ENCODE measurements at places on chromosomes 2 and 18.
A peak's percentile ranks its signal among the peaks of the same experiment; 100 is the strongest.

DNA sequence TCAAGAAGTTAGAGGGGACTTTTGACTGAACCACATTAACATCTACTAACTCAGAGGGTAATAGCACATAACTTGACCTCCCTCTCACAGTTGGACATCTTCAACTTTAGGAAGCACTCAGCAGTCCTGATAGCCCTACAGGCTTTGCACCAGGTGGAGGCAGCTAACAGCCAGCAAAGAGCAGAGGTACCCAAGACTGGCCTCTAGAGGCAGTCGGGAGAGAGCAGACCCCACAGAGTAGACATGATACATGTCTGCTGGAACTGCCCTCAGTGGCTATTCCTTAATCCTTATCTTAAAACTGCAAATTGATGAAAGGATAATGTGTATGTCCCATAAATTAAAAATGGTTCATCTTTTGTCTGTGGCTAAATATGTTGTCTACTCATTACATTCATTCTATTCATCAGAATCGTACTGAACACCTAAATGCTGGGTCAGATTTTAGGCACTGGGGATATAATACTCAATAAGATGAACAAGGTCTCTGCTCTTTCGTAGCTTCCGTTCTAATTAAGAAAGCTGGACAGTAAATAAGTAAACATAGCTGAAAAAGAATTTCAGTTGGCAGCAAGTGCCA is 49.8 kb downstream of the CAB39 start:
- DNase-seq, result no peak

DNA sequence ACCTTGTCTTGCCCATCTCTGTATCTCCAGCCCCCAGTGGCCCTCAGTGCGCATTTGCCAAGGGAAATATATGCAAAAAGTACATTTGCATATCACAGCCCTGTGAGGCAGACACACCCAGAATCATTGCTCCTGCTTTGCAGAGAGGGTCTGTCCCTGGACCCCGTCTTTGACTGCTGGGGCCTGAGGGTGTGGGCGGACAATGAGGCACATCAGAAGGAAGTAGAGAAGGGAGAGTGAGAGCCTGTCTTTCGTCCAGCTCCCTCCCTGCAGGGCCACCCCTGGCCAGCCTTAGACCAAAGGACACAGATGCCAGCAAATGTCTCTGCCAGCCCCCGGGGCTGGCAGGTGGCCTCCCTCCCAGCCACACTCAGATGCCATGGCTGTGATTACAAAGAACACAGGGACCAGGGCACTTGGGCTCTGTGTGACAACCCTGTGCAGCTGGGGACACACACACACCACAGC is 516.2 kb upstream of the MYT1L start:
- no peak for DNase-seq

DNA sequence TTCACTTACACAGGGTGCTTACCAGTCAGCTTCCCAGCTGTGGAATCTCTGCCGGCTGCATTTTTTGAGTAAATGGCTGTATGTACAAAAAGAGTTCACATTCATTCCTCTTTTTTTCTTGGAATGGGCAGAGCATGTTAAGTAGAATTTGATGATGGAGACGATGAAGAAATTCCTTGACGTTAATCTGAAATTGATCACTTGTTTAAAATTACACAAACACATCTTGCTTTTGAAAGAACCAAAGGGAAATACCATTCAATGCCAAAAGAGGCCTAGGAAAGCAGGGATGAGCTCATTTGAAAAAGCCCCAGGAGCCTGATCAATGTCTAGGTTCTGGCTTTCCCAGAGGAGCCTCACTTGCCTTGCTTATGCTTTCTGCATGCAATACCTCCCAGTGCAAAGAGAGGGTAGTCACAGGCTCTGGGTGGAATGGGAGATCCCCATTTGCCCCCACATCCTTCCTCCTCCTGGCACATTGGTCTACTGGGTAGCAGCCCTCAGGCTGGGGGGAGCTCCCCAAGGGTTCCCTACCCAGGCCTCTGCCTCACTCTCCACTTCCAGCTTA is 12.3 kb upstream of the SMAD7 start:
- no peak for DNase-seq

DNA sequence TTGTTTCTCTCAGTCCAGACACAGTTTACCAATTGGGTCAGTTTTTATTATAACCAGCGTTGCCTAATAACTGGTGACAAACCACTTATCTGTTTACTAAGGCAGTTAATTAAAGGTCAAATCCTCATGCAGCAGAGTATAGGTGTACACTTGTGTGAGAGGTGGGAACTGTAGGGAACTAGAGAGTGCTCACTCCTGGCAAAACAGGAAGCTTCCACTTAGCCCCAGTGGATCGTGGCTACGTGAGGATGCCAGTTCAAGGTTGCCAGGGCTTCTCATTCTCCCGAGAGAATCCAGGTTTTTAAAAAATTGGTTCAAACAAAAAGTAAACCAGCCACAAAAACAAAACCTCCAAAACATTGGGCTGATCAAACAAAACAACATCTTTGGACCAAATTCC is 8.1 kb downstream of the CYBRD1 start:
- DNase-seq, result no peak

DNA sequence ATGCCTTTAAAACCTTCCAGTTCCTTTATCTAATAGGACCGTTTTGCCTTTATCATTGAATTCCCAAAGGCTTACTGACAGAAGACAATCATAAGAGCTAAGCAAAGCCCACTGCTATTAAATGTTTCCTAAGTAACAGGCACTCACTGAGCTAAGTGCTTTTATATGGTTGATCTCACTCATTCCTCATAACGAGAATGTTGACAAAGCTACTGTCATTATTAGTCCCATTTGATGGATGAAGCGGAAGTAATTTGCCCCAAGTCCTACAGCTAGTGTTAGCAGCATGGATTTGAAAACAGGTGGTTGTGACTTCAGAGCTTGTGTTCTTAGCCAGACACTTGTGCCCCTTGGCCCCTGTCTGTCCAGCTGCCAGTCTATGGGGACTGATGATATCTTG is 134.8 kb upstream of the SERPINE2 start:
- no peak for DNase-seq

DNA sequence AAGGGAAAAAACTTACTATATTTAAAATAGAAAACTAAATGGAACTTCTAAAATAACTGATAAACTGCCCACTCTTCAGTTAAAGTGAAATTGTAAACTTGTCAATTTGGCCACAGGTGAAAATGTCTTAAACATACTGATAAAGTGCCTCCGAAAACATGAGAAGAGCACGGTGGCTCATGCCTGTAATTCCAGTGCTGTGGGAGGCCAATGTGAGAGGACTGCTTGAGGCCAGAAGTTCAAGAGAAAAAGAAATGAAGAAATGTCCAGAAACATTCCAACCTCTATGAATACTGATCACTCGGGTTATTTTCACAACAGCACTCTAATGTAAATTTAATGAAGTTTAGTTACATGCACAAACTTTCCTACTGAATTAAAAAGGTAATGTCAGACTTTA is 63.4 kb upstream of the DNER start:
- no peak for DNase-seq

GRCh38 chr2:181165199-181165868 is 184.9 kb downstream of the UBE2E3 start:
- no peak for DNase-seq

DNA sequence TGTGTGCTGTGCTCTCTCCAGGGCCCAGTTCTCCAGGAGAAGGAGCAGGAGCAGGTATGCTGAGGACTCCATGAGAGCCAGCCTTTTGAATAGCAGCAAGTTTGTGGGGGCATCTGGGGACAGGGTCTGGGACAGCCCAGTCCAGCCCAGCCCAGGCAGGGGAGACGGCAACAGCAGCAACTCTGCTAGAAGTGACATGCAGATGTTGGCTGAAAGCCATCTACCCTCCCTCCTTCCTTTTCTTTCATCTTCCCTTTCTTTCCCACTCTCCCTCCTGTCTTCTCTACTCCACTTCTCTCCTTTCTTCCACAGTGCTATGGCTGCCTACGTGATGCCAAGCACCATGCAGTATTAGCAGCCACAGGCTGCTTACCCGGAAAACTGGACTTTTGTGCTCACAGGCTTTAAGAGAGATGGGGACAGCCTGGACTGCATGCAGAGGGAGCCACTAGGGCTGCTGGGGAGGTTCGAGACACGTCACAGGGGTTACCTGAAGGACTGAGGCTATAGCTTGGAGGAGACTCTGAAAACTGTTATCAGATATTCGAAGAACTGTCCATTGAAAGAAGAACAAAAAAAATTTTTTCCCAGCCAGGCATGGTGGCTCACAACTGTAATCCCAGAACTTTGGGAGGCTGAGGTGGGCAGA is 23.8 kb upstream of the YWHAQ start:
- no peak for DNase-seq

GRCh38 chr2:235669269-235669831 is 175.5 kb downstream of the AGAP1 start:
- DNase-seq, result no peak

DNA sequence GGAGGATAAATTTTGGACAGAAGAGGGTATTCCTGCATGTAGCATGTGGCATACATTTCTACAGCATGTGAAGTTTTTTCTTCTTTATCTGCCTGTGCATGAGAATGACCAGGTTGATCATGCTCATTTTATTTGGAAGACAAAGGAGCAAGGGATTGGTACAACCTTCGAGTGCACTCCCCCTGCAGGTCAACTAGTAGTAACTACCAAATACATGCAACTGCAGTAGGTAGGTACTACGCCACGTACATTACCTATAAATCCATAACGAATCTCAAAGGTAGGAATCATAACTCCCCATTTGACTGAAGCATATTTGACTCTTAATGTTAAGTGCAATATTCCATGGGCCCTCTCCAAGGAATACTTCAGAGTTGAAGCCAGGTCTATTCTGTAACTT is 763.9 kb downstream of the TSN start:
- DNase-seq, result no peak

DNA sequence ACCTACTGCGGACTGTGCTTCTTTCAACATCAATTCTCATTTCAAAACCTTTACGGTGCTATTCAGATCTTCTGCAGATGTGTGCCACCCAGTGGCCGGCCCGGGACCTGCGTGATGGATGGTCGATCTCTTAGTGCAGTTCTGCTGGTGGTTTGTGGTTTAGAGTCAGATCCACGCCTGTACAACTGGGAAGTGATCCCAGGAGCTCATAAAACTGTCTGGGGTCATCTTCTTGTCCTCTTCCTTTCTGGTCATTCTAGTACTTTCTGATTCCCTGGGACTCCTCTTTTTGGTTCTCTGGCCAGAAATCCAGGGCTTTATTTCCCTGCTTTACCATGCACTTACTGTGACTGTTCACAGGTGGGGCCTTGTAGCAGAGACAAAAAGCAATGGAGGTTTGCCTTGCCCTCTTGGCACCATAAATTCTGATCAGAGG is 15.8 kb upstream of the SELENOI start:
- peak; percentile 70 for DNase-seq

GRCh38 chr2:207887500-207887899 is 117.8 kb upstream of the FZD5 start:
- DNase-seq, result no peak

DNA sequence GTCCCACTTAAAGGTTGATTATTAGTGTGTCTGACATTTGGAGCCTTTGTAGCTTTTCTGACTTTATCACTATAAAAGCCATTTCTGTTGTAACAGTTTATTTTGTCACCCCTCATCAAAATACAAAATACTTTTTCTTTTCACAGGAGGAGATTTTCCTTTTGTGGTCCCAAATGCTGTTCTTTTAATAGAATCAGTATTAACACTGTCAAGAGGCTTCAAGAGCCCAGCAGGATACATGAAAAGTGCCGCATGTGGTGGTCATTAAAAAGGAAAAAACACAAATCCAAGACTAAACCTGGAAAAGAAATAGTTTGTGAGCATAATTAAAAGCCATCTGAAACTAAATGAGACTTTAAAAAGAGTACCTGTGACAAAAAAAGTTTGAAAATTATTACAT is 515.7 kb downstream of the DCDC2C start:
- no peak for DNase-seq

DNA sequence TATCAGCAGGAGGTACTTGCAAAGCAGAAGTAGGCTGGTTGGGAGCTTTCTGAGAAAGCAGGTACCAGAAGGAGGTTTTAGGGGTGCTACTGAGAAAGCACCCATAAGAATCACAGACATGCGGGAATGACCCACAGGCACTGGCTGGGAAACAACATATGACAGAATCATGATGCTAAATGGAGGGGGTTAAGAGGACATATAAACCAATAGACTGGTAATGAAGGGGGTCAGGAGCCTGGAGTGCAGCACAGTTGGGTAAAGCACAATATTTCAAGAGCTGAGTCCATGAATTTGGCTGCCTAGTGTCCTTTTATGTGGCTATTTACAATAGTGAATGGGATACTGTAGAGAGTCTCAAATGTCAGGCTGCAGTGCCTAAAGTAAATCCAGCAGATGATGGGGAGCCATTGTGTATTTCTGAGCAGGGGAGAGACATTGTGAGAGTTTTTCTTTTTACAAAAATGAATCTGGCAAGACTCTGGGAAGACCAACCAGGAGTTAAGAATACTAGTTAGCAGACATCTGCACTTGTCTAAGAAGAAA is 27.6 kb upstream of the GMCL1 start:
- DNase-seq, result no peak

Data from activated T-helper 1 cell treated with anti-CD3 and anti-CD28 coated beads, Interleukin-2, amount 50 U/mL, for 16 hours (primary cell).